ENCODE measurements at places on chromosomes 3 and 15. TPM values are rescaled to one million over a fixed set of nuclear protein-coding genes. Genes with fewer than 3 reads are reported as not detected.

Gene PLCH1
- 2.1 TPM for polyA plus RNA-seq

Gene GADL1
- polyA plus RNA-seq, result not detected

Gene RASL12
- polyA plus RNA-seq, result 0.18 TPM

Gene SLC51B
- polyA plus RNA-seq, result 12.2 TPM

Gene CHRNB4
- polyA plus RNA-seq, result 0.69 TPM

Gene GPR171
- polyA plus RNA-seq, result not detected

Gene GP5
- not detected for polyA plus RNA-seq

Gene NT5DC2
- 82.0 TPM for polyA plus RNA-seq

Gene RETNLB
- not detected for polyA plus RNA-seq

Gene ALPK3
- 0.24 TPM for polyA plus RNA-seq

Gene MME
- not detected for polyA plus RNA-seq

Gene PSMD2
- 503 TPM for polyA plus RNA-seq

Gene FBXL22
- 0.13 TPM for polyA plus RNA-seq

Gene GP9
- not detected for polyA plus RNA-seq

Gene SEMA3B
- polyA plus RNA-seq, result 6.5 TPM

Gene GOLGA8G
- 0.03 TPM for polyA plus RNA-seq

Gene PRRT3
- 1.1 TPM for polyA plus RNA-seq

Gene PLSCR2
- polyA plus RNA-seq, result not detected

Gene RTP2
- not detected for polyA plus RNA-seq

Gene PPP1R14D
- polyA plus RNA-seq, result 0.45 TPM

Gene CISH
- 0.42 TPM for polyA plus RNA-seq

Gene NPAP1
- polyA plus RNA-seq, result not detected

Gene HCLS1
- polyA plus RNA-seq, result 0.14 TPM

Gene NCK1
- polyA plus RNA-seq, result 30.2 TPM

Gene ATP13A5
- polyA plus RNA-seq, result not detected

Gene ZNF620
- polyA plus RNA-seq, result 2.1 TPM

Gene ASB14
- 0.03 TPM for polyA plus RNA-seq

Gene SV2B
- not detected for polyA plus RNA-seq

Gene IL17RE
- 0.44 TPM for polyA plus RNA-seq

Gene SERPINI2
- not detected for polyA plus RNA-seq

Gene RPL35A
- polyA plus RNA-seq, result 976 TPM

Gene ERICH6
- not detected for polyA plus RNA-seq

Gene NUSAP1
- polyA plus RNA-seq, result 118 TPM

Gene CKMT1B
- 2.6 TPM for polyA plus RNA-seq

Gene IL20RB
- polyA plus RNA-seq, result 1.1 TPM

Gene TBC1D21
- not detected for polyA plus RNA-seq

All from A549 (cell line).